ENCODE measurements at places on chromosomes 2 and 18.

GRCh38 chr2:105361102-105361889 is 24.0 kb downstream of the C2orf49 start:
- DNase-seq, result no peak

DNA sequence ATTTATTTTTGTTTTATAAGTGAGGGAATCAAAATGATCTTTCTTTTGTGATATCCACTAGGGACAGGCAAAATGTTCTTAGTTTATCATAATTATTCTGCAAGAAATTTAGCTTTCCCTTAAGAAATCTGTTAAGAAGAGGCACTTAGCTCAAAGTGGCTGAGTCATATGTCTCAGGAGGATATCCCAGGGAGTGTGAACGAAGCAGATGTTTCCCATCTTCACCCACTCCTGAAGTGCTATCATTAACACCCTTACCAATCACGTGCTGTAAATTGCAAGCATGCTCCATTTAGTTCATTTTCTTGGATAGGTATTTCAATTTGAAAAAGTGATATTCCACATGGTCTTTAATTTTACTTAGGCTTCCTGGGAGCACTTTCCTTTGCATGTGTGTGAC is 774.3 kb upstream of the TMEFF2 start:
- no peak for DNase-seq

DNA sequence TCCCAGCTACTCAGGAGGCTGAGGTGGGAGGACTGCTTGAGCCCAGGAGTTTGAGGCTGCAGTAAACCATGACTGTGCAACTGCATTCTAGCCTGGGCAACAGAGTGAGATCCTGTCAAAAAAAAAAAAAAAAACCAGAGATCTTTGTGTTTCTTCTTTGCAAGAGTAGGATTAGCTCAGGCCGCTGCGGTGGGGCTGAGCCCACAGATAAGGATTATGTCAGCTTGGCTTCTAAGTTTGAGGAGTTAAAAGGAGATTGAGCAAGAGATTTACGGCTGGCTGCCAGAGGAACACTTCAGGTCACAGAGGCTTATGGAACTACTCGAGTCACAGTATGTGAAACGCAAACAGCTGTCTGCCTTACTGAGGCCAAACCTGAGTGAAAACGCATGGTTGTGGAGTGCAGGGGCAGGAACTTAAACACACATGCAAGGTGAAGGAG is 146.7 kb upstream of the L3MBTL4 start:
- no peak for DNase-seq

- no peak for DNase-seq
Measured at GRCh38 chr2:4181062-4181461, 477.7 kb downstream of the DCDC2C start.

- DNase-seq, result no peak
Measured at GRCh38 chr18:76394780-76395476, 100.1 kb downstream of the ZNF516 start.
